NCI-H1105 (cell line): ENCODE measurements at places on chromosomes 16 and 17.
A peak's percentile ranks its signal among the peaks of the same experiment; 100 is the strongest.

GRCh38 chr16:2529061-2529931 lies 1.9 kb downstream of the CEMP1 start:
- DNase-seq, result no peak

DNA sequence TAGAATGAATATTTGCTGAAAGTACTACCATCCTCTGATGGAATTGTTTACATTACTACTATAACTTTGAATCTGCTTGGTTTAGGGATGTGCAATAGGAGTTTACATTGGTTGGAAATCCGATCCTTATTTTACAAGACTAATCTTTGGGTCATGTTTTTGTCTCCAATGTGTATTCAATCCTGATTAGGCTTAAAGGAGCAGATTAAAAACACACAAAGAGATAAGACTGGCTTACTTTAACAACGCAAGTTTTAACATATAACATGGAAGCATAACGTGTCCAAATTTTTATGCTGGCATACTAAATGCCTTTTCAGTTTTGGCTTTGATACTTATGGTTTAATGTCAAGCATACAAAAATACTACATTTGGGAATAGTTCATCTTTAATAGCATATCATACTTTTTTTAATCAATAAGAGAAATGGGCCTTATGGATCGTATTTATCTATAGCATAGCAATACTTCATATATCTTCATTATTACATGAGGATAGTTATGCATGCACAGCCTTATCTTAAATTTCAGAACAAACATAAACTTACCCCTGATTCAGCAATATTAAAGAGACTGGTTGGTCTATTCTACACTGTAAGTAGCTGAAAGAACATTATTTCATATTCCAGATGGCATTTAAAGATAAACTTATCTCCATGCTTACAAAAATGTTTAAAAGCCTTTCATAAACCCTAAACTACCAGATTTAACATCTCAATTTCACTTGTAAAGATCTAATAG lies 69.9 kb upstream of the NACA2 start:
- no peak for DNase-seq

DNA sequence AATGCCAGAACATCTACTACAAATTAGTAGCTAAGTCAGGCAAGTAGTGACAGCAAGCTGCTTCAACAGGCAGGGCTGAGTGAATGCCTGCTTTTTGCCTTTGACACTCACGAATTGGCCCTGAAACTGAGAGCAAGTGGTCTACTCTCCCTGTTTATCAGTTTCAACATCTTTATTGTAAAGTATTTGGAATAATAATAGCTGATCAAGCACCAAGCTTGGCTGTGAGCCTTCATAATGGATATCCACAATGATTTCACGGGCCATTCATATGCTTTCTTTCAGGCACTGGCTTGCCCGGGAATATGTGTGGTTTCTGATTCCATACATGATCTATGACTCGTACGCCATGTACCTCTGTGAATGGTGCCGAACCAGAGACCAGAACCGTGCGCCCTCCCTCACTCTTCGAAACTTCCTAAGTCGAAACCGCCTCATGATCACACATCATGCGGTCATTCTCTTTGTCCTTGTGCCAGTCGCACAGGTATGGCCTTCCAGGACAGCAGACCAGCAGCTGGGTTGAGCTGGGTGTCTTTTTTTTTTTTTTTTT lies 5.2 kb downstream of the TLCD3A start:
- no peak for DNase-seq

- no peak for DNase-seq
These were observed 2.4 kb downstream of the SKAP1 start for GRCh38 chr17:48427598-48427997.

DNA sequence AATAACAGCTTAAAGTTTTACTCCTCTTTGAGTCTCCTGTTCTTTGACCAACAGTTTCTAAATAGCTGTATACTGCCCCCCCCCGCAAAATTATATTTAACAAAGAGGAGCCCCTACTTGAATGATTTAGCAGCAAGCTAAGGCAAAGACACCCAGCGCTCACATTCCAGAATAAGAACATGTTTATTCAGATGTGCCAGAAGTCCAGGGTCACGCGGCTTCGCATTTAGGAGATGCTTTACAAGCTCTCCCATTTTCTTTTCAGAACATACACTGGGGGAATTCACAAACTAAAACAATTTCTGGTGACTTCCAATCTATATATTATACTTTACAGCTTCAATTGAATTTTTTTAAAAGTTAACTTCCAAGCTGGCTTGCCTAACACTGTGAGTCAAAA lies 5.3 kb downstream of the PLD6 start:
- no peak for DNase-seq

DNA sequence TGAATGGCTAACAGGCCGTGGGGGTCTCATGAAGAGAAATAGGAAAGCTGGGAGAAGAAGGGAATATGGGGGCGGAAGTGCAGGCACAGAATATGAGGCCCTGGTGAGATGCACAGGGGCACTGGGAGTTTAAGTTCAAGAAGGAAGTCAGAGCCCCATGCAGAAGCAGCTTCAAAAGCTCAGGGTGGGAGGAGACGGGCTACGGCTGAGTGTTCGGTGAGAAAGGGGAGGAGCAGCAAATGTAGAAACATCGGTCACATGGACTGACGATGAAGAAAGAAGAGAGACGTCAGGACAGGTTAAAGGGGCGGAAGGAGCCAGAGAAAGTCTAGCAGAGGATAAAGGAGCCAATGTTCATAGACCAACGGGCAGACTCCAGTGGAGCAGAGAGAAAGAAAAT lies 204.5 kb upstream of the ZFHX3 start:
- no peak for DNase-seq

GRCh38 chr17:32158870-32159585 lies 16.7 kb downstream of the RHOT1 start:
- no peak for DNase-seq

DNA sequence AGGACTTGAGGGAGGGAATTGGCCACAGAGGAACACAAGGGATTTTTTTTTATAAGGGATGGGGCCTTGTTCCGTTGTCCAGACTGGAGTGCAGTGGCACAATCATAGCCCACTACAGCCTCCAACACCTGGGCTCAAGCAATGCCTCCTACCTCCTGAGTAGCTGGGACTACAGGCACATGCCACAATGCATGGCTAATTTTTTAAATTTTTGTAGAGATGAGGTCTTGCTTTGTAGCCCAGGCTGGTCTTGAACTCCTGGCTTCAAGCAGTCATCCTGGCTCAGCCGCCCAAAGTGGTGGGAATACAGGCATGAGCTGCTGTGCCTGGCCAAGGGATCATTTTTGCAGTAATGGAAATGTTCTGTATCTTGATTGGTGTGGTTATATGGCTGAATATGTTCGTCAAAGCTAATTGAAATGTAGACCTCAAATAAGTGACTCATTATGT lies 56.9 kb downstream of the VMP1 start:
- no peak for DNase-seq

GRCh38 chr17:41824086-41824485 lies 11.3 kb downstream of the FKBP10 start:
- DNase-seq, result no peak

GRCh38 chr16:9340526-9341256 lies 249.2 kb downstream of the HAPSTR1 start:
- no peak for DNase-seq

DNA sequence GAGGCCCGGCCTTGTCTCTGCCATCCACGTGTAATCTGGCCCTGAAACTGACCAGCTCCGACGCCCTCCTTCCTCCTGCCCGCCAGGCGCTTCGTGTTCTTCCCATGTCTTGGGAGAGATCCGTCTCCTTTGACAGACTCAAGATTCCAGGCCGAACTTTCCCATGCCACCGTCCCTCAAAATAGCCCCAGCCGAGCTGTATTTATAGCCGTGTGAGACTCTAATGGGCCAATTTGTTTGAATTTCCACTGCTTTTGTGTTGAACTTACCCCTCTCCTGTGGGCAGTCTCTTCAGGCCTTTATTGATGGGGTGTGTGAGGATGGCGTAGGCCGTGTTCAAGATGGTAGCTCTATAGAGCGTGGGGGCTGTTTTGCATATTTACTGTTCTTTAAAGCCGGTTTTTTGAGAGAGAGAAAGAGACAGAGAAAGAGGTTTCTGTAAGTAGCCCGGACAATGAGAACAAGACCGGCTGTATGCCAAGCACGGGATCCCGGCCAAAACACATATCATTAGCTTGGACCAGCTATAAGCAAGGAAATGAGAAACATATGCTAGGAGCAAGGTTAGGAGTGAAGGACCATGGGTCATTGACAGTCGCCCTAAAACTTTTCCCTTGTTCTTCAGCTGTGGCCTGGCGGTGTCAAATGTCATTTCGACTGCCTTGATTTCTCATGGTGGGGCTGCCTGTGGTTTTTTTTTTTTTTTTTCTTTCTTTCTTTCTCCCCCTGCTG lies 124.5 kb upstream of the ZFHX3 start:
- peak; percentile 59 for DNase-seq

DNA sequence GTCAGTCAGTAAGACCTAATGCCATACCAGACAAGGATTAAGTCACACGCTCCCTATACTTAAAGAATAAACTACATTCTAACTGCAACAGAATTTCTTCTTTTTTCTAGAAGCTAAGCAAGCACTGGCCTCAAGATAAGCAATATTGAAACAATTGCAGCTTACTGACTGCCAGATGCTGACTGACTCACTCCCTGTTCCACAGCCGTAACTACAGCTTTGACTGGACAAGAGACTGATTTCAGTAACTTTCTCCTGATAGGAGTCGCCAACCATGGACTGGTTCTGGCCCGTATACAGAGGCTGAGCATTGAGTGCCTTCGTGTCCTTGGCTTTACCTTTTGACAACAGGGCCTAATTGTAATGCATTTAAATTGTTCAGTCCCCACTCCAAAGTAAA lies 67.9 kb downstream of the TRIM37 start:
- no peak for DNase-seq

DNA sequence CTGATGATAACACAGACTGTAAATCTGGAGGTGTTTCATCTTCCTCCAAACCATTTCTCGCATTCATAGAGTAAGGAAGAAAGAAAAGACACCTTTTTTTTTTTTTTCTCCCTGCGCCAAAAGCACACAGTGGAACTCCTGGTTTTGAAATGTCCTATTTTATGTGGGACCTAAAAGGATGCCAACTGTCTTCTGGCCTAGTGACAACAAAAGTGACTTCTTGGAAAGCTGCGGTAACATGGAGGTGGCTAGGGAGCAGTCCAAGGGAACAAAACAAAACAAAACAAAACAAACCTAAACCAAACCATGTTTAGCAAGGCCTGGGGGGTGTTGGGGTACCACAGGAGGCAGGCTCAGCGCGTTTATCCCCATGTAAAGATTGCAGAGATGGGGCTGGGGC lies 174.8 kb downstream of the XYLT1 start:
- DNase-seq, result no peak

DNA sequence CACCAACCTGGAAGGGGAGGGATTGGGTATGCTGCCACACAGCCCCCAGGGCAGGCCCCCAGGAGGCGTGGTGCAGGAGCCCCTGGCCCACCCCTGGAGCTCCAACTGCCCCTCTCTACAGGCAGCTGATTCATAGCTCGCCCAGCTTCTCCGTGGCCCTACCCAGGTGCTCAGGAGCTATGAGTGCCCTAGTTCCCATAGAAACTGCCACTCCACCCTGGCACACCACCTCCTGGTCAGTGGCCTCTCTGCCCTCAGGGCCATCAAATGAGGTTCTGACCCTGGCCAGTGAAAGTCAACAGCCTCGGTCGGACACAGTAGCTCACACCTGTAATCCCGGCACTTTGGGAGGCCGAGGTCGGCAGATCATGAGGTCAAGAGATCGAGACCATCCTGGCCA lies 18.0 kb downstream of the CNGB1 start:
- no peak for DNase-seq

- no peak for DNase-seq
These were observed 87.2 kb upstream of the CACNG5 start for GRCh38 chr17:66747578-66748275.

DNA sequence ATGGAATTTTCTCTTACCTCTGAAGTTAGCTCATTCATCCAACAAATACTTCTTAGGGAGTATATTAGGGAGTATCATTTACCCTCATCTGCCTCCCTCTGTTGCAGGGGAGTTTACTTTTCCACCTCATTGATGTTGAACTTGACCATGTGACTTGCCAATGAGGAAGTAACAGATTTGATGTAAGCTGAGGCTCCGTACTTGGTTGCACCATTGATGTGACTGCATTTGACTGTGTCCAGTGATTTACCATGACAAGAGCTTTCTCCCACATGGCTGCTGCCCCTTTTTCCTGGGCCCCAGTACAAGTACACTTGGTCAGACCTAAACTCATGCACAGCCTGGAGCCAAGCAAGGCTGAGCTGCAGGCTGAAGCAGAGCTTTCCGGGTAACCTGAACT lies 81.6 kb upstream of the HS3ST2 start:
- no peak for DNase-seq

DNA sequence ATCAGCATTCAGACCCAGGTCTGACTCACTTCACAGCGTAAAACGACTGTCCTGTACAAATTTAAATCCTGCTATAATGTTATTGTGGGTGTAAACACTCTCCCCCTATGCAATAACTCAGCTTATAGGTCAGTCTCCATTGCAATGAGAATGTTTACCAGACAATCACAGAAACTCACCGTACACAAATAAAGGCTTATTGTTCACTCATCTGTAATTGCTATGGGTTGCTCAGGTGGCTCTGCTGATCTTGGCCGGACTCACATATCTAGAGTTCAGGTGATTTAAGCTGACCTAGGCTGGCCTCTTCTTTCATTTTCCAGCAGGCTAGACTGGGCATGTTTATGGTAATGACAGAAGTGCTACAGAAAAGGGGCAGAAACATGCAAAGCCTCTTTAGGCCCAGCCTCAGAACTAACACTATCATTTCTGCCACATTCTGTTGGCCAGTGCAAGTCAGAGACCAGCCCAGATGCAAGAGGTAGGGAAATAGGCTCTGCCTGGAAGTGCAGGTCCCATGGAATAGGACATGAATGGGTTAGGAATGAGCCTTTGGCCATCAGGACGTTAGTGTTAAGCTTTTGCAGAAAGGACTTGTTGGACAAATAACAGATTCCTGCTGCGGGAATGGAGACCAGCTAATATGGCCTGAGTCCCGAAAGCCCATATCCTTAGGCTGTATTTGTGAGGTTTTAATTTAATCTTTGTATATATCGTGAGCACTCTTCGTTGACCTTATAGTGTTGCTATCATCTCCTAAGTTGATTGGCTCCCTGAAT lies 44.0 kb downstream of the HLF start:
- no peak for DNase-seq

GRCh38 chr16:64297863-64298600 lies 823.8 kb downstream of the CDH11 start:
- no peak for DNase-seq

DNA sequence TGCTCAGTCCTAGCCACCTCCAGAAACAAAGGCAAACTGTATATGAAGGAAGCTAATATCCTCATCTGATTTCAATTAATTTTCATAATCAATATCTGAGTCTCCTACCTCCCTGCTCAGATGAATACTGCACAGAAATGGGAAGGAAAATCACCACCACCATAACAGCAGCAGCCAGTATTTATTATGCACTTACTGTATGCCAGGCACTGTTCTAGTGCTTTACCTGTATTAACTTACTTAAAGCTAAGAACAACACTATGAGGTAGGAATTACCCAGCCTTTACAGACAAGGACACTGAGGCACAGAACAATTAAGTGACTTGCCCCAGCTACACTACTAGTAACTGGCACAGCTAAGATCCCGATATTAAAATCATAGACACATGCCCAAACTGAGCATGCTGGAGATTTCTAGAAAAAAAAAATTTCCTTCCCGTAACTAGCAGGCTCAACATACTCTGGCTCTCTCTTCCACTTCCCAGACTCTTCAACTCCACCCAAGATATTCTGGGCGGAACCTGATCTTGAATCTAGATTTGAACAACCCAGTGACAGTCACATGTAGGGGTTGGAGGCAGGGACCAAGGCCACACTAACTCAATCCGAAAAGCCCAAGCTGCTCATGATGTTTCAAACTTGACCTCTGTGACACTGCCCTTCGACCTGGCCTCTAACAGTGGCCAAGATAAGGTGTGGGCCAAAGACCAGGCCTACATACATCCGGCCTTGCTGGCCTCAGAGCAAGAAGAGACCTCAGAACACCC lies 3.9 kb downstream of the TRIM25 start:
- DNase-seq, result no peak
